Epithelial cell of alveolus of lung (primary cell): ENCODE measurements at places on chromosomes 2 and 18. TPM values are rescaled to one million over a fixed set of nuclear protein-coding genes. Genes with fewer than 3 reads are reported as not detected.

The BOLL gene
- total RNA-seq = 0.08 TPM in 1 of 2 replicates, not detected in the other

The PCARE gene
- not detected in 2 replicates for total RNA-seq

The TMEM163 gene
- total RNA-seq = 0.13 TPM in 1 of 2 replicates, not detected in the other

The SLC40A1 gene
- total RNA-seq = 2.3 and 21.2 TPM in 2 replicates

The SLC30A3 gene
- not detected in 2 replicates for total RNA-seq

The C2orf15 gene
- total RNA-seq = not detected in 2 replicates

The SPEG gene
- 8.5 and 11.7 TPM in 2 replicates for total RNA-seq

The TGFA gene
- total RNA-seq = 0.32 and 2.7 TPM in 2 replicates

The RNF103 gene
- total RNA-seq = 15.3 and 32.4 TPM in 2 replicates

The CDCA7 gene
- 9.0 and 17.3 TPM in 2 replicates for total RNA-seq

The RESP18 gene
- total RNA-seq = not detected in 2 replicates

The FMNL2 gene
- total RNA-seq = 16.4 and 17.1 TPM in 2 replicates

The SLC4A5 gene
- total RNA-seq = under 0.01 and 0.48 TPM in 2 replicates

The CCDC141 gene
- 0.08 TPM in 1 of 2 replicates, not detected in the other for total RNA-seq

The ADI1 gene
- 44.1 and 51.8 TPM in 2 replicates for total RNA-seq

The MSH6 gene
- total RNA-seq = 47.4 and 59.5 TPM in 2 replicates

The TPO gene
- total RNA-seq = not detected in 2 replicates
